Femur (tissue), 1 donor: ENCODE measurements at places on chromosomes 4 and X.

DNA sequence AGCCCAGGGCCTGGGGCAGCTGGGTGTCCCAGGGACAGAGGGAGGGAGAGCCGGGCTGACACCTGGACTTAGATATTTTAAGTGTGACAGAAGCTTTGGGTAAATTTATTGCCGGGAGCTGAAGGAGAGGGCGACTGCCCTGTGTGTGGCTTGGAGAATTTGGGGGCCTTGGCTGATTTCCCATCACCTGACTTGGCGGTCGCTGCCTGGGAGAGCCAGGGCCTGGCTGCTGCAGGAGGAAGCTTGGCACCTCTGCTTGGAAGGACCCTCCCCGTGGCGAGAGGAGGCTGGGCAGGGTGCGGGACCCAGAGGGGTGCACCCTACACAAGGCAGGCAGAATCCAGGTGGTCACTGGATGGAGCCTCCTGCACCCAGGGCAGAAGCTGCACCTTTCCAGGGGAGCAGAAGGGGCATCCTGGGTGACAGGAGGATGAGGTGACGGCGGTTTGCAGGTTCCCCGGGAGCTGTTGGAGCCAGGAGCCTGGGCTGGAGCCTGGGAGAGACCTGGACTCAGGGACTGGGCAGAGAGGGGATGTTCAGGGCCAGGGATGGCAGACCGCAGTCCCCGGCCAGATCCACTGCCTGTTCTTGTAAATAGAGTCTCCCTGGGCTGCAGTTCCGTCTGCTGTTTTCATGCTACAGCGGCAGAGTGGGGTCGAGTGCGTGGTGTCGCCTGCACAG, 72.0 kb downstream of the RGS12 start:
- DNase-seq = no peak

GRCh38 chrX:12307961-12308360, 169.7 kb downstream of the FRMPD4 start:
- DNase-seq = no peak

DNA sequence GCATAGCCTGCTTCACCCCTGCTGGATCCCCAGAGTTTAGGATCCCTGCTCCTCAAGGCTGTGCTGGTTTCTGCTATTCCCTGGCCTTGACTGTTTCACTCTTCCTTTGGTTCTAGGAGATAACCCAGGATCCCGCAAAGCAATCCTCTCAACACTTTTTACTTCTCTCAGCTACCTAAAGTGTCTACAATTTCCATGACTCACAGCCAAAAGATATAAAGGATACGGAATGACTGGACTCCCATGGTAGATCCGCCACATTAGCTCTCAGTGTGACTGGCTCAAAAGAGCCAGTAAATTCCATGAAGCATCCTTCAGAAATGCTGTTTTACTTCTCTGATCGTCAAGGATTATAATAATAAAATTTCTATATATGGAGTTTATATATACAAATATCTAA, 66.3 kb upstream of the TMEM164 start:
- no peak for DNase-seq

- no peak for DNase-seq
Observed at GRCh38 chrX:112513154-112513553, 166.6 kb downstream of the LHFPL1 start.

- peak; percentile 28 for DNase-seq
Observed at GRCh38 chr4:81913427-81913879, 441.7 kb upstream of the RASGEF1B start.
